ENCODE measurements at places on chromosomes 12 and 14.

DNA sequence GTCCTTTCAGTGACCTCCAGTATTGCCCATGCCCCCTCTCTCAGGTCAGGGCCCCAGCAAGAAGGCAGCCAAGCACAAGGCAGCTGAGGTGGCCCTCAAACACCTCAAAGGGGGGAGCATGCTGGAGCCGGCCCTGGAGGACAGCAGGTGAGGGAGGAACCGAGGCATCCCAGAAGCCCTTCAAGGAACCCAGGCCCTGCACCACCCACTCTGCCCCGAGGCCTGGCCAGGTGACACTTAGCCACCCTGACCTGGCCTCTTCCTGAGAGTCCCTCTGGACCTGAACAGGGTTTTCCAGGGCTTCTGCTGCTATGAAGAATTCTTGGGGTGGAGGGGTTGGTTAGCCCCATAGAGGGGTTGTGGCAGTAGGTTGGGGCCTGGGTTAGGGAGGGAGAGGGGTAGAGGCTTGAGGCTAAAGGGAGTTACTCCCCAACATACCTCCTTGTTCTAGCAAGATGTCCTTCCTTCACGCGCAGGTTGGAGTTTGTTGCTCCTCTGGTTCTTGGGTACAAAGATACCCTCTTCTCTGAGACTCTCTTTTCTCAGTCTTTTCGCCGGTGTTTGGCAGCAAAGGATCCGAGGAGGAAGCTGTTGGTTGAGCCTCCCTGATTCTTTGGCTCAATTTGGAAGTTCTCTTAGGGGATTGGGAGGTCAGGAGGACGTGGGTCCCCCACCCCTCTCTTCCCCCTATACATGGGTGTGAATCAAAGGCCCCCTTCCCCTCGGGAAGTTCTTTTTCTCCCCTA, 2.1 kb downstream of the TARBP2 start:
- no peak for DNase-seq

GRCh38 chr14:46519121-46519520, 132.5 kb downstream of the RPL10L start:
- no peak for DNase-seq

DNA sequence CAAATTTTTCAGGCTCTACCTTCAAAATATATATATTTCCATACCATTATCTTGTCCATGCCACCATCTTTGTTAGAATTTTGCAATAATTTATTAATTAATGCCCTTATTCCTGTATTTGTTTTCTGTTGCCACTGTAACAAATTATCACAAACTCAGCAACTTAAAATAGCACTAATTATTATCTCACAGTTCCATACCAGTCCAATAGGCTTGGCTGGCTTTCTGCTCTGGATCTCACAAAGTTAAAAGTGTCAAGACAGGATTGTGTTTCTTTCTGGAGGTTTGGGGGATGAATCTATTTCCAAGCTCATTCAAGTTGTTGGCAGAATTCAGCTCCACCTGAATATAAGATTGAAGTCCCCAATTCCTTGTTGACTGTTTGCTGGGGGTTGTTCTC, 58.6 kb upstream of the SLC38A4 start:
- no peak for DNase-seq

GRCh38 chr14:74459289-74459946, 33.4 kb upstream of the SYNDIG1L start:
- peak; percentile 19 for DNase-seq
